ENCODE measurements at places on chromosomes 3 and 15.
A peak's percentile ranks its signal among the peaks of the same experiment; 100 is the strongest.

DNA sequence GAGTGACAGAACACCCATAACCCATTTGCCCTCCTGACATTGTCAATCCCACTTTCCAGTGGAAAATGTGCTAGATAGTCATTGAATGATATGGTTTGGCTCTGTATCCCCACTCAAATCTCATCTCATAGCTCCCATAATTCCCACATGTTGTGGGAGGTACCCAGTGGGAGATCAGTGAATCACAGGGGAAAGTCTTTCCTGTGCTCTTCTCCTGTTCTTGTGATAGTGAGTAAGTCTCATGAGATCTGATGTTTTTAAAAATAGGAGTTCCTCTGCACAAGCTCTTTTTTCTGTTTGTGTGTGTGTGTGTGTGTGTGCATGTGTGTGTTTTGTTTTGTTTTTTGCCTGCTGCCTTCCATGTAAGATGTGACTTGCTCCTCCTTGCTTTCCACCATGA, 191.7 kb downstream of the ARRDC4 start:
- DNase-seq: no peak

- DNase-seq: no peak
Measured at GRCh38 chr3:7190095-7190494, 329.2 kb downstream of the GRM7 start.

GRCh38 chr3:127226457-127226856, 33.5 kb downstream of the PRR23E start:
- DNase-seq: no peak

- DNase-seq: no peak
Measured at GRCh38 chr15:31591908-31592307, 265.3 kb downstream of the KLF13 start.

DNA sequence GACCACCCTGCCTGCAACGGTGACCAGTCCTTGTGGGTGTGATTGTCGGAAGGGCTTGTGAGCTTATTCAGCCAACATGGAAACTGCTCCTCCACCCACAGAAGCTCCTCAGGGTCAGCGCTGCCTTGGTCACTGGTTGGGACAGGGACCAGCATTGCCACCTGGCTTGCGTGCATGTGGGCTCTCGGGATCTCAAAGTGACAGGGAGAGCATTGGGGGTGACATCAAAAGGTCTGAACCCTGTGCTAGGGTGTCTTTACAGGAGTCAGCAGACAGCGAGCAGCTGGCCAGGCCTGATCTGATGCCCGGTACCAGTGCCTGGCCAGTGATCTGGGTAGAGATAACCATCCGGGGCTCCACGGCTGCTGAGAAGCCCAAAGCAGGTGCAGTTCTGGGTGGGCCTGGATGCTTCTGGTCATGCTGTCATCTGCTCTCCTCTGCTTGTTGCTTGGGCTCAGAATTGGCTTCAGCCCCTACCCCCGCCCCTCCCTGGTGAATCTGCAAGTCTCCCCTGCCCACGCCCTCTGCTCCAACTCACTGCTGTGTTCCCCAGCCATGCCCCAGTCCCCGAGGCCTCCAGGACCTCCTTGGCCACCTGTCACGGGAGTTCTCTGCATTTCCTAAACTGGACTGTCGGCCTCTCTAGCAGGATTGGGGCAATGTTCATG, 134.8 kb downstream of the NSMCE3 start:
- peak; percentile 18 for DNase-seq

DNA sequence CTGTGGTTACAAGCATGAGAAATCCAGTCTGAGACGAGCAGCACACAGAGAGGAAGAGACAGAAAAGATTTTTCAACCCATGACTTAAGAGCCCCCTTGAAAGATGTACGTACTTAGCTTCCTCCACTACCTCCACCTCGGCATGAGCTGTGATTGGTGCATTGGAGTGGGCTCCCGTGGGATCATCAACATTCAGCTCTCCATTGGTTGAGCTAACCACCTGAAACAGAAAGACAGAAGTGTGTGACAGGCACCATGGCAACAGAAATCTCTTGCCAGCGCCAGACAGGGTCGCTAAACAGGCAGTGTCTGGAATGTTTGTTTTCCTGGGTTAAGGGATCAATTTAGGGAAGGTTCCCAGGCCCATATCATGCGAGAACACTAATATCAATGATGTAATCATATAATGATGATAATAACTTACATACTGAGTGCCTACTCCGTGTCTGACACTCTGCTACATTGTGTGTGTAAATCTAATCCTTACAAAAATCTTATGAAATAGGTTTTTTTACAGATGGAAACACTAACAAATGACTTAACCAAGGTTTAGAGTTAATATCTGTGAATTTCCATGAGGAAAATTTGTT, 17.5 kb upstream of the PPIB start:
- no peak for DNase-seq

DNA sequence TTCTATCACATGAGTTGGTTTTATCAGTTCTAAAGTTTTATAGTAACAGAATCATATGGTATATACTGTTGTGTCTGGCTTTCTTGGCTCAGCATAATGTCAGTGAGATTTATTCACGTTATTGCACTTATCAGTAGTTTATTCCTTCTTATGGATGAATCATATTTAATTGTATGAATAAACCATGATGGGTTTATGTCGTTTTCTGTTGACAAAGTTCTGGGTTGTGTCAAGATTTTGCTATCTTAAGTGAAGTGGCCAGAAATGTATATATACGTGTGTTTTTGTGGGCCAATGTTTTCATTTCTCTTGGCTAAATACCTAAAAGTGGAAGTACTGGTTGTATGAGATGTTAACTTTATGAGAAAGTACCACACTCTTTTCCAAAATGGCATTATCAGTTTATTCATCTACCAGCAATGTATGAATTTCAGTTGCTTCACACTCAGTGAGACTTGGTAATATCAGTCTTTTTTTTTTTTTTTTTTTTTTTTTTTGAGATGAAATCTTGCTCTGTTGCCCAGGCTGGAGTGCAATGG, 112.4 kb upstream of the DCBLD2 start:
- DNase-seq: no peak

DNA sequence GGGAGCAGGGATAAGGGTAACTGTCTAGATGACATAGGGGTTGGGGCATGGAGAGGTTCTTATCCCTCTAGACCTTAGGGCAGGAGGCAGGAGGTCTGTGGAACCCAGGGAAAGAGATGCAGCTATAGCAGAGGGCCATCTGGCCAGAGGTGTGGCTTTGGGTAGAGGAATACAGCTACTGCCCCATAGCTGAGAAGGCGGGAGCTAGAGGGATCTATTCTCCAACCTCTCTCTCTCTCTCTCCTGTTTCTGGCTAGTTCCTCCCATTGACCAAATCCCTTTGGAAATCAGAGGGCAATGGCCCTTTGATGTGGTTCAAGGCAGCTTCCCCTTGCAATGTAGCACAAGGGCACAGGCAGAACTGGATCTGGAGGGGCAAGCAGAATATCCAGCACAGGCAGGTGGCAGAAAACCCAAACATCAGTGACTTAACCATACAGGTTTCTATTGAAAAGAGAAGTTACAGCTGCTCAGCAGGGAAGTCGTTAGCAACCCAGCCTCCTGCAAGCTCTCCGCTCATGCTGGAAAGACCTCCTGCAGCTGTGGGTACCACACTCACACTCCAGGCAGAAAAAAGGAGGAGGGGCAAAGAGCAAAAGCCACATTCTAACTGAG, 22.3 kb upstream of the LMOD3 start:
- DNase-seq: no peak

GRCh38 chr3:47613722-47614121, 35.1 kb upstream of the CSPG5 start:
- no peak for DNase-seq

DNA sequence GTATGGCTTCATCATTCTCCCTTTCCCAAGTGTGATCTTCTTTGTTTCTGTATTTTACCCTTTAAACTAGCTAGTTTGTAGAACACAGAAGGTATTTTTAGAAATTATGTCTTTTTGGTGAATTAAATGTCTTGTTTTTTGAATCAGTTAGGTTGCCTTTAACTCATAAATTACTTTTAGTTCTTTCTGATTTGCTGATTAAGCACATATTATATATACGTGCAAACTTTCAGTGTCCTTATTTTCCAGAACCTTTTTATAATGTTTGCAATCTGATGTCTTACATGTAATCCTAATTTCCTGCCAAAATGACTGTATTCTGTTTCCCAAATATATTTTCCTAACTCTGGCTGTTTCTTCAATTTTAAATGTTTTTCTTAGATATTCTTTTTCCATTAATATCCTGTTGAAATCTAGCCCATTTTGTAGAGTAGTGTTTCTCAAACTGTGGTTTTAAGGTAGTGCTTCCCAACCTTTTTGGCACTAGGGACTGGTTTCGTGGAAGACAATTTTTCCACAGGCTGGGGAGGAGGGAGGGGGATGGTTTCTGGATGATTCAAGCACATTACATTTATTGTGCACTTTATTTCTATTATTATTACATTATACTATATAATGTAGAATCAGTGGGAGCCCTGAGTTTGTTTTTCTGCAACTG, 51.8 kb downstream of the CHD2 start:
- DNase-seq: no peak

DNA sequence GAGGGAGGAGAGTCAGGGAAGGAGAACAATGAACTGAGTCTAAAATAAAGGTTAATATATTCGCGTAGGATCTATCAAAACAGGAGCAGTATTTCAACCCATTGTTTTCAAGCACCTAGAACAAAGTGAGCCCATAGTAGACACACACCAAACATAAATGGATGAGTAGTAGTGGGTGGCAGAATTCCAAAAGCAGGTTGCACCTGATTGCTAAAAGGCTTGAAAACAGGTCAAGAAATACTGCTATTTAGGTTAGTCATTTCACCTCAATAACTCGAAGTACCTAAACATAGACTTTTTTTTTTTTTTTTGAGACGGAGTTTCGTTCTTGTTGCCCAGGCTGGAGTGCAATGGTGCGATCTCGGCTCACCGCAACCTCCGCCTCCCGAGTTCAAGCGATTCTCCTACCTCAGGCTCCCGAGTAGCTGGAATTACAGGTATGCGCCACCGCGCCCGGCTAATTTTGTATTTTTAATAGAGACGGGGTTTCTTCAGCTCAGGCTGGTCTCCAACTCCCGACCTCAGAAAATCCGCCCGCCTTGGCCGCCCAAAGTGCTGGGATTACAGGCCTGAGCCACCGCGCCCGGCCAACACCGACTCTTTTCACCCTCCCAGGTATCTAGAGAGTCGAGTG, 855 bp upstream of the ABHD5 start:
- DNase-seq: no peak

- no peak for DNase-seq
Measured at GRCh38 chr3:123302961-123303360, 101.2 kb downstream of the SEC22A start.

DNA sequence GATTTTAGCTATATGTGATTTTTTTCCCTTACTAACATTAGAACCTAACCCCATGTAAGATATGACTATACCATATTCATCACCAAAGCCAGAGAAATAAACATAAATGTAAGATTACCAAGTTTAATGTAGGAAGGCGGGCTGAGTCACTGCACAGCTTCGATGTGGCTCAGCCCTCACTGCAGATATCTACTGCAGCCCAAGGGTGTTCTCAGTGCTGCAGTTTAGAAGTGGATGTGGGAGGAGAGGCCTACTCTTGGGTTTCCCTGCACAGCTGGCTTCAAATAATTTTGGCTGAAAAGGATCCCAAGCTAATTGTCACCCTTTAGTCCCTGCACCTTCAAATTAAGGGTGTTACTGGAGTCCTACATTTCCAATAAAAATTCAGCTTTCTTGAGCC, 9.3 kb downstream of the ARPP19 start:
- DNase-seq: no peak
